Cerebellar nuclear complex (tissue), 1 donor: ENCODE measurements at places on chromosomes 7 and 10.

DNA sequence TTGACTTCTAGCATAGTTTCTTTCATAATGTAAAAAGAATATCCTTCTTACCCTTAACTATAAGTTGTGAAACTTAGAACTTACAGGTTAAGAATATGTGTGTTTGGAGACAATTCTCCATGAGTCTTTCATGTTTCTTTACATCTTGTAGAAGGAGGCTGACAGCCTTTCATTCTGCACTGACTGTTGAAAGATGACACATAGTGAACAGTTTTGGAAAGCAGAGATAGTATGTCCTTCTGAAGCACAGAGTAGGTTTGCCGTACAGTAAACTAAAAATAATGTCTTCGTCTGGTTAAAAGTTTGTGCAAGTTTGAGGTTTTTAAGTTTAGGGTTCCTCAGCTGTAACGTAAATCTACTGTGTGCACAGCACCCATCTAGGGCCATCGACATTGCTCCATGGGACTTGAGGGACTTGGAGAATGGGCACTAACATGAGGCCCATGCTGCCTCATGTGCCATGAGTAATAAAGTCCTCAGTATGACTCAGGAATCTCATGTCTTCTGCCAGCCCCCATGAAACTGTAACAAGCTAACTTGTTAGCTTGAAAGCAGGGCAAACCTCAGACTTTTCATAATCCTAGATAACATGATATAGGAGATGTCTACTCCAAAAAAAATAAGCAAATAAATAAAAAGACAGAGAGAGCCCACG, 24.5 kb upstream of the ELAPOR2 start:
- no peak for DNase-seq

DNA sequence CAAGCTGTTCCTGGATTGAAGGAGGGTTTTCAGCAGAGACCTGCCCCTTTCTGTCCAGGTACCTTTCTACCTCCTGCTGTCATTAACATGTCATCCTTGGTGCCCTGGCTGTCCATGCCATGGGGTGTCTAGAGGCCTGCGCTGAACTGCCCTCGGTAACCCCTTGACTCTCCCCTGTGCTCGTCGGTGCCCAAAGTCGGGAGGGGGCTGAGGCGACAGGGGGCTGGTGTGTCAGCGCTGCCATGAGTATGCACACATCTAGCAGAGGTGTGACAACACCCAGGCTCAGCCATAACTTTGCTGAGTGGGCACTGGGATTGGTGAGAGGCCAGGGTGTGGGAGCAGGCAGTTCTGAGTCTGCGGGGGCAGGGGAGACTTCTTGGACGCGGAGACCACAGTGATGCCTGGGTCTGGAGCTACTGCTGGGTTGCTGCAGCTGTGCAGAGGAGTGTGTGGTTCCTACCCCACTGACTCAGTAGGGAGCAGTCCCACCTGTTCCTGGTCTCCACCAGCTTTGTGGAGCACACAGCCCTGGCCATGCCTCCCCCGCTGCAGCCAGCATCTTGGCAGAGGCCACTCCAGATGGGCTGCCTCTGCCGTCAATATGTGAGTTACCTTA, 376.2 kb upstream of the SEMA3C start:
- DNase-seq = no peak

DNA sequence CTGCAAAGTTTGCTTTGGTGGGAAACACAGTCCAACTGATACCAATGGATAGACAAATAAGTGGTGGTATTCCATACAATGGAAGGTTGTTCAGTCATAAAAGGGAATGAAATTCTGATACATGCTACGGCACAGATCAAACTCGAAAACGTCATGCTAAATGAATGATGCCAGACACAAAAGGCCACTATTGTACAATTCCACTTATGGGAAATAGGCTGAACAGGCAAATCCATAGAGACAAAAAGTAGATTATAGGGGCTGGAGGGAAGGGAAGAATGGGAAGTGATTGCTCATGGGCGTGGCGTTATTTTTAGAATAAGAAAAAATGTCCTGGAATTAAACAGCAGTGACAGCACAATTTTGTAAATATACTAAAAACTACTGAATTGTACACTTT, 66.0 kb upstream of the FOXK1 start:
- no peak for DNase-seq

- DNase-seq = no peak
These were observed 19.8 kb downstream of the MAD1L1 start for GRCh38 chr7:2212906-2213305.

DNA sequence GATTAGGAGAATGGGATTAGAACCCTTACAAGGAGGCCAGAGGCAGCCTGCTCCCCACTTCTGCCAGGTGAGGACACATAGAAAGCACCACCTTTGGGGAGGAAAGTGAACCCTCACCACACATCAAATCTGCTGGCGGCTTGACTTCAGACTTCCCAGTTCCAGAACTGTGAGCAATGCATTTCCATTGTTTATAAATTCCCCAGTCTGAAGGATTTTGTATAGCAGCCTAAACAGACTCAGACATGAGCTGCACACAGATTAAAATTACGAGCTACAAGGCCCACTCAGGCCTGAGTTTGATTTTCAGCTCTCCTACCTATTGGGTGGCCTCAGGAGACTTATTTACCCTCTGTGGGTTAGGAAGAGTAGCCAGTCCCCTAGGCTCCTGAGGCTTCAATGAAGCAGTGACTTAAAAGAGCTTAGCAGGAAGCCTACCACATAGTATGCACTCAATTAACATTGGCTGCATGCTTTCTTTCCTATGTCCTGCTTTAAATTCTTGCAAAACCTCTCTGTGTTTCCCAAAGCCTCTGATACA, 350.7 kb upstream of the ZMIZ1 start:
- no peak for DNase-seq

DNA sequence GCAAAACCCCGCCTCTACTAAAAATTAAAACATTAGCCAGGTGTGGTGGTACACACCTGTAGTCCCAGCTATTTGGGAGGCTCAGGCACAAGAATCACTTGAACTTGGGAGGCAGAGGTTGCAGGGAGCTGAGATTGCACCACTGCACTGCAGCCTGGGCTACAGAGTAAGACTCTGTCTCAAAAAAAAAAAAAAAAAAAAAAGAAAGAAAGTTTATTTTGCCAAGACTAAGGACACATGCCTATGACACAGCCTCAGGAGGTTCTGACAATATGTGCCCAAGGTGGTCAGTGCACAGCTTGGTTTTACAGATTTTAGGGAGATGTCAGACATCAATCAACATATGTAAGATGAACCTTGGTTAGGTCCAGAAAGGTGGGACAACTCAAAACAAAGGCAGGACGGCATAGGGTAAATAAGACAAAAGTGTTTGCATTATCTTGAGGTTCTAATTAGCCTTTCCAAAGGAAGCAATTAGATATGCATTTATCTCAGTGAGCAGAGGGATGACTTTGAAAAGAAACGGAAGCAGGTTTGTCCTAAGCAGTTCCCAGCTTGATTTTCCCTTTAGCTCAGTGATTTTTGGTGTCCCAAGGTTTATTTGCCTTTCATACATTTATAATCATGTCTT, 20.7 kb upstream of the OTUD1 start:
- DNase-seq = no peak

- DNase-seq = no peak
These were observed 158.8 kb upstream of the INHBA start for GRCh38 chr7:41861642-41862041.

GRCh38 chr7:107751113-107751512, 7.2 kb downstream of the CBLL1 start:
- DNase-seq = no peak

GRCh38 chr7:94344826-94345225, 49.9 kb upstream of the COL1A2 start:
- no peak for DNase-seq

- DNase-seq = no peak
These were observed 484.6 kb downstream of the GATA3 start for GRCh38 chr10:8539056-8539455.

DNA sequence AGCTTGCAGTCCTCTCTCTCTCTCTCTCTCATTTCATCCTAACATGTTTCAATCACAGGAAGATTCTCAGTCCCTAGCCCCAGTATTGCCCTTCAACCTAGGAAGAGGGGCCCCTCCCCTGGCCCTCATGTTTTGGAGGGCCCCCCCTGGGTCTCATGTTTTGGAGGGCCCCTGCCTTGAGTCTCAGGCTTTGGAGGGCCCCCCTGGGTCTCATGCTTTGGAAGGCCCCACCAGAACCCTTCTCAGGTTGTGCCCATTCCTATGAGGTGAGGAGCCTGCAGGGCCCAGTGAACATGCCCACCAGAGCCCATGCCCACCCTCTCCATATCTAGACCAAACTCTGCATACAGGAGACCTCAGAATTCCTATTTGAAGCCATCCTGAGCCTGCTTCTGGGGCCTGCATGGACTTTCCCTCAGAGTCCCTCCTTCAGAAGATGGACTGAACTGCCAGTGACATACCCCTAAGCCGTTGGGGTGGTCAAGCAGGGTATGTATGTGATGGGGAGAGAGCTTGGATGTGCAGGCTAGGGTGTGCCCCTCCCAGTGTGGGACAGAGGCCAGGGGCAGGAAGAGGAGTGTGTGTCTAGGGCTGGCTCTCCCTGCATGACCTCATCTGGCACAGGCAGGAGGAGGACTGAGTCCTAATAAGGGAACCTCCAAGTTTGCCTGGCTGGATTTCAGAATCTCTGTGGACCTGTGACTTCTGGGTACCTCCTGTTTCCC, 8.1 kb upstream of the VDAC2 start:
- DNase-seq = no peak

- no peak for DNase-seq
These were observed 76.8 kb downstream of the ADK start for GRCh38 chr10:74227697-74228424.

- no peak for DNase-seq
These were observed 333.8 kb downstream of the CALN1 start for GRCh38 chr7:72078301-72078700.

GRCh38 chr10:75263806-75264205, 28.0 kb upstream of the COMTD1 start:
- DNase-seq = no peak

GRCh38 chr7:154633641-154634040, 369.3 kb downstream of the PAXIP1 start:
- DNase-seq = no peak

- DNase-seq = no peak
These were observed 192.3 kb upstream of the PRSS58 start for GRCh38 chr7:142450206-142450605.

DNA sequence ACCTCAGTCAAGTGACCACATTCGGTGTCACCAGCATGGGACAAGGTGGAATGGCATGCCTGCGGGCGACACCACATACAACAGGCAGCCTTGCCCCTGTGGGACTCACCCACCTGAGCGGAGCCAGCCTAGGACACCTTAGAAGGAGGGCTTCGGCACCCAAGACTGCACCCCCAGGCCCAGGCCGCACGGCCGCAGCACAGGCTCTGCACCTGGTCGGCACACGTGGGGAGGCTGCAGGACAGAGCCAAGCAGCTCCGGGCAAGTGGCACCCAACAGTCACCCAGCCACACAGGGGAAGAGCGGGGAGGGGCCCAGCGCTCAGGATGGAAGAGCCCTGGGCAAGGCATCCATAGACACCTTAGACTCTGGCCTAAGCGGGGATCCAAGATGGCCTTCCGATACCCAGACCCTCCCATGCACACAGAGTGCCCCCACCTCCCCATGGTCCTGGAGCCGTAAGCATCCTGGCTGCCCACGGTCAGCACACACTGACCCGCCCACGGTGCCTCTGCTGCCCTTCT, 16.1 kb upstream of the GPER1 start:
- DNase-seq = no peak

DNA sequence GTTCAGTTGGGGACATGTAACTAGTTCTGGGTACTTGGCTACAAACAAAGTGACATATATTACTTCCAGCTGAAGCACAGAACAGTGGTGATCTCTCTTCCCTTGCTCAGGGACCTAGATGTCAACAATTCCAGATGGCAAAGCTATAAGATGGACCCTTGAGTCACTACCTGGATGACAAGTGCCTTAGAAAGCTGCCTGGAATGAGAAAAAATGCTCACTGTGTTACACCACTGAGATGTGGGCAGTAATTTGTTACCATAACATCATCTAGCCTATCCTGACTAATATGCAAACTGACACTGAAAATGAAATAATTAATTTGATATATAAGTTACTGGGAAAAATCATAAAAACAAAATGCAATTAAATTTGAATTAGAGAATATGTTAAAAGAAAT, 16.4 kb upstream of the CTTNBP2 start:
- no peak for DNase-seq

GRCh38 chr7:29197916-29198315, 3.3 kb downstream of the CHN2 start:
- no peak for DNase-seq

DNA sequence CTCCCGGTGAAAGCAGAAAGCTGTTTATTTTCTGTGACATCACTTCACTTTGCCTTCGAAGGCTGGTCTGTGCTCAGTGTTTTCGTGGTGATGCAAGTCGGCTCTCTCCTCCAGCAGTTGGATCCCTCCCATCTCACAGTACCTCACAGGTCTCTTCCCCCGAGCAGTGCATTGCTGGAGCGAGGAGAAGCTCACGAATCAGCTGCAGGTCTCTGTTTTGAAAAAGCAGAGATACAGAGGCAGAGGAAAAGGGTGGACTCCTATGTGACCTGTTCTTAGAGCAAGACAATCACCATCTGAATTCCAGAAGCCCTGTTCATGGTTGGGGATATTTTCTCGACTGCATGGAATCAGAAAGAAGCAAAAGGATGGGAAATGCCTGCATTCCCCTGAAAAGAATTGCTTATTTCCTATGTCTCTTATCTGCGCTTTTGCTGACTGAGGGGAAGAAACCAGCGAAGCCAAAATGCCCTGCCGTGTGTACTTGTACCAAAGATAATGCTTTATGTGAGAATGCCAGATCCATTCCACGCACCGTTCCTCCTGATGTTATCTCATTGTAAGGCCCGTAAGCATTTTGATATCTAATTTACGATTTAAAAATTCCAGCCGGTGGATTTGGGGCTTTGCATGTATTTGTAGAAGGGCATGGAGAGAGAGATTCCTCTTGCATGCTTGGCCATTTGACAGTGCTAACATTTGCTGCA, at the start of gene LGI1:
LGI1 (plus strand) TSS at position 136 of the 707 bp plus-strand sequence; CDS start at position 345, 209 bp downstream.
- DNase-seq = peak; percentile 11

DNA sequence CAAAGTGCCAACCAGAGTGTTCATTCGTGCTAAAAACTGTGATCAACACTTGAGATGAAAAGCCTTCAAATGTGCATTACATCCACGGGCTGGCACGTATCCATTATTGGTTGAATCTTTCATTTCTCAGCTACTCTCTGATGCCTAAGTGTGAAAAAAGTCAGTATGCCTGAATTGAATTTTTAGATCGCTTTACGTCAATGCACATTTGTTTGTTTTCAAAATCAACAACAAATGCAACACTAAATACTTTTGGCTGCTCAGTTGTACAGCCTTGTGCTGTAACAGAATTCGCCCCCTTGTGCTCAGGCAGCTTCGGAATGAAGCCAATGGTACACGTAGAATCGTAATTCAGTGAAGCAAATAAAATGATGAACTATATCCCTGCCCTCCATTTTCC, 446.5 kb upstream of the NRP1 start:
- DNase-seq = no peak

GRCh38 chr7:85172530-85172941, 14.3 kb downstream of the SEMA3D start:
- DNase-seq = no peak

- no peak for DNase-seq
These were observed 21.3 kb upstream of the TBRG4 start for GRCh38 chr7:45132708-45133320.

DNA sequence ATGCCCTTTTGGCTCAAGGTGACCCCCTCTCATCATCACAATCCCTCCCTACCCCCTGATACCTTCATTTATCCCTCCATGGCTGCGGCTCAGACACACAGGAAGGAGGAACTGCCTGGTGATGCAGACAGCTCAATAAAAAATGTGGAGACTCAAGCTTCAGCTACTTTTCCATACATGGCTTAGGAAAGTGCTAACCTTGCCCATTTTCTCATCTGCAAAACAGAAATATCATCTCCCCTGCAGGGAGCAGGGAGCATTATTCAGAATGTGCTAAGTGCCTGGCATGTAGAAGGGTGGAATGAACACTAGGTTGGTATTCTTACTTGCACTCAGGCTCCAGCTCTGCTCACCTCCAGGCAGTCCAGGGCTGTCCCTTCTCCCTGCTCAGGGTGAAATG, 23.8 kb downstream of the CXCL12 start:
- no peak for DNase-seq
